T-helper 22 cell (primary cell): ENCODE measurements at places on chromosomes 16 and 17.

DNA sequence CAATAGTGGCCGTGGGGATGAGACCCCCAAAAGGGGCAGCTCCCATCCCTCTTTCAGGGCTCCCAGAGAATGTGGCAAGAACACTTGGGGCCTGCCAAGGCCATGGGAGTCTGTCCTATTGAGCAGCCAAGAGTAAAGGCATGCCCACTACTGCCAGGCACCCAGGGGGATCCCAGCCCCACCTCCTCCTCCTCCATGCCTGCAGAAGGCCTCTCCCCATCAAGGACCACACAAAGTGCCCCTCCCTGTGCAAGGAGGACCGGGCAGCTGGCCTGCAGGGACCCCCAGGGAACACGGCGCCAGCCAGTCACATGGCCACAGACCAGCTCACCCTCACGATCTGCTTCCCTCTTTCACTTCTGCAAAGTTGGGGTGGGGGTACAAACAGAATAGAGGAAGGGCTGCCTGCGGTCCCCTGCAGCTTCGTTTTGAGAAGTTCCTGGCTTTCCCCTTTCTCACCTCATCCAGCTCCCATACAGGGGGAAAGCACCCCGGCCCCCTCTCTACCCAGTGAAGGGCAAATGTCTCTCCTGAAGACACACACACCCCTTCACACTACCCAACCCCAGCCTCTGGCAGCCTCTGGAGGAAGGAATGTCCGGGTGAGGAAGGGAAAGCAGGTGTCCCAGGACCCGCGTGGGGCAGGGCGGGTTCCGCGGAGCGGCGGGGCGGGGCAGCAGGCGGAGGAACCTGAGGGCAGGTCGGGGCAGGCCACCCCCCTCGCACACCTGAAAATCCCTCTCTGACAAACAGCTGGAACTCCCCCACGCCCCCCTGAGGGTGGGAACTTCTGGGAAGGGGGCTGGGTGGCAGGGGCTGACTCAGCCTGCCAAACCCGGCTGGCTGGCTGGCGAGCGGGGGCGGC lies 2.0 kb downstream of the PPP1R9B start:
- DNase-seq = peak; percentile 82

DNA sequence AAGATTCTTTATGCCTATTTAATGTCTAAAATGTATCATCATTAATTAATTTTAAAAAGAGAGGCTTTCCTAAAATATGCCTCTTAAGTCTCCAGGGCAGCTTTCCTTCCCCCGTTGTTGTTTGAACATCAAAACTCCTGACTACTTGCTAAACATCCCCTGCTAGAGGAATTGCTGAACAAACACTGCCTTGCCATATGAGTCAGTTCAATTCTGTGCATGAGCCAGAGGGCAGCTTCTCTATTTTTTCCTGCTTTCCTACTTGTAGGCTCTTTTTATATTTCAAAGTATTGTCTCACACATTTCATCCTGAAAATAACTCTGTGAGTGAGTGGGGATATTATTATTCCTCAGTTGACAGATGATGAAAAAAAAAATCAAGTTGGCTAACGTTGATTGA lies 143.4 kb downstream of the HS3ST4 start:
- no peak for DNase-seq

- DNase-seq = no peak
Observed at GRCh38 chr16:3175157-3176093, 12.6 kb upstream of the OR1F1 start.

DNA sequence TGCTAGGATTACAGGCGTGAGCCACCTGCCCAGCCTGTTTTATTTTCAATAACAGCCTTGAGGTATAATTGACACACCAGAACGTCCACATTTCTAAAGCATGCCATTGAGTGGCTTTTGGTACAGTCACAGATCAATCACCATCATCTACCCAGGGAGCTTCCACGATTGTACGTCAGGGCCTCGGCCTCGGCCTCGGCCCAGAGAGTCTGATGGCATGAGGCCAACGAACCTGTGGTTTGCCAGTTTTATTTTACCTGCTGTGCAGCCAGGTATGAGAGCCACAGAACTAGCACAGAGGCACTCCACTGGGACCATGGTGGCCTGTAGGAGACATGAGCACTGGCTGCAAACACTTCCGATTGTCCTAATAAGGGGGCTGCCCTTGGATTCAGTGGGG lies 8.3 kb downstream of the UBALD1 start:
- DNase-seq = no peak

- DNase-seq = no peak
Observed at GRCh38 chr16:72530434-72530833, 358.5 kb upstream of the PMFBP1 start.

GRCh38 chr17:57035971-57036481 lies 49.0 kb upstream of the AKAP1 start:
- DNase-seq = no peak

DNA sequence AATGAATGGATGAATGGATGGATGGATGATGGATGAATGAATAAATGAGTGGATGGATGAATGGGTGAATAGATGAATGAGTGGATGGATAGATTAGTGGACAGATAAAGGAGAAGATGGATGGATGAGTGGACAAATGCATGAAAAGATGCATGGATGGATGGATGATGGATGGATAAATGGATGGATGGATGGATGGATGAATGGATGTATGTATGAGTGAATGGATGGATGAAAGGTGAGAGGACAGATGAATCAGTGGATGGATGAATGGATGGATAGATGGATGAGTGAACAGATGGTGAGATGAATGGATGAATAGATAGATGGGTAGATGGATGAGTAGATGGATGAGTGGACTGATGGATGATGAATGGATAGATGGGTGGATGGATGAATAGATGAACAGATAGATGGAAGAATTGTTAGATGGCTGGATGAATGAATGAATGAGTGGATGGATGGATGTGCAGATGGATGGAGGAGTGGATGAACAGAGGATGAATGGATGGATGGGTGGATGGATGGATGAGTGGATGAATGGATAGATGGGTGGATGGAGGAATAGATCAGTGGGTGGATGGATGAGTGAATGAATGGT lies 13.7 kb upstream of the KCNJ12 start:
- DNase-seq = no peak

- DNase-seq = no peak
Observed at GRCh38 chr17:48148029-48148770, 40.6 kb downstream of the SNX11 start.

GRCh38 chr16:77327717-77328116 lies 107.1 kb downstream of the ADAMTS18 start:
- DNase-seq = no peak

DNA sequence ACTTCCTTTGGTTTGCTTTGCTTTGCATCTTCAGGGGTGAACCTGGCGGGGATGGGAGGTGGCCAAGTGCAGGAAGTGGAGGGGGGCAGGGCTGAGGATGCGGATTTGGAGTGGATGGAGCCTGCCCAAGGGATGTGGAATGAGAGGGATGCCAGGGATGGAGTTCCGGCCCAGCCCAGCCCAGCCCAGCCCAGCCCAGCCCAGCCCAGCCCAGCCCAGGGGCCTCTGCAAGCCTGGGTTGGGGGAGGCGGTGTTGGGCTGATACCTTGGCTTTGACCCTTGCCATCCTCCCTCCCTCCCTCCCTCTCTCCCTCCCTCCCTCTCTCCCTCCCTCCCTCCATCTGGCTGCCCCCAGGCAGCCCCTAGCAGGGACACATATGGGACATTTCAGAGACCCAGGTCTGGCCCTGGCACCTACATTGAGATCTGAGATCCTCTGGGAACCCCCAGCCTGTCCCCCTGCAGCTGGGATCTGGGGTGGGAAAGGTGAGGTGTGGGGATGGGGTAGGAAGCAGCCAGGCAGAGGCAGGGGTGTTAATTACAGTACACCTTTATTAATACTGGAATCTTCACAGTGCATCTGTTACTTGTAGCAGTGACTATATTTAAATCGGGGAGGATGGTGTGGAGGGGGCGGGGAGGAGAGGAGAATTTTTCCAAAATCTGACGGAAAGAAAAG lies 14.5 kb downstream of the IL34 start:
- DNase-seq = no peak

DNA sequence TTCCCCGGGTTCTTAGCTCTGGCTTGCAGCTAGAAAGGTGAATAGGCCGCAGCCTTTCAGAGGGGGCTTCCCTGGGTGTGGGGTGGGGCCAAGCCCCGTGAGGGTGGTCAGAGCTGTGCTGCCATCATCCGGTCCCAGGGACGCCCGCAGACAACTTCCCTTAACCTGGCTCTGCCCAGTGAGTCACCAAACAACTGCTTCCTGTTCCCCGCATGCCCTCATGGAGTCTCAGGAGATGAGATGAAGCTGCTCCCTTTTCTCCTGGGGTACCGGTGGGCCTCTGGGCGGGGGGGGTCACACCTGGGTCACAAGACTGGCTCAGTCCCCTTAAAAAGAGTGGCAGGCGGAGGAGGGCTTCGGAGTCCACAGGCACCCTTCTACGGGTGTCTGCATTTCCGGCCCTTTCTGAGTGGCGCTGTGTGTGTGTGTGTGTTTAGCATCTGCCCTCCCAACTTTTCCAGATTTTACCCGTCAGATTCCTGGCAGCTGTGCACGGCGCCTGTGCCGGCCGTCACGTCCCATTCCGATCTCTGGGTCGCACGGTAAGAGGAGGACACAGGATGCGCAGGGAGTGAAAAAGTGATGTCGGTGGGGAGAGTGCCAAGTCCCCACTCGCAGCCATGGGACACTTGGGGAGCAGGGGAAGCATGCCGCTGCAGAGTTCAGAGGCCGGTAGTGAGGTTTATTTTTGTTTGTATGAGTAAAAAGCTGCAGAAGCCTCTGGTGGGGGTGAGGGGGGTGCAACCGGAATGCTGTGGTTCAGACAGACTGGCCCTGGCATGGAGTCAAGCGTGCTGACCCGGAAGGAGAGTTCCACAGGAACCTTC lies 16.8 kb downstream of the HIC1 start:
- DNase-seq = no peak

DNA sequence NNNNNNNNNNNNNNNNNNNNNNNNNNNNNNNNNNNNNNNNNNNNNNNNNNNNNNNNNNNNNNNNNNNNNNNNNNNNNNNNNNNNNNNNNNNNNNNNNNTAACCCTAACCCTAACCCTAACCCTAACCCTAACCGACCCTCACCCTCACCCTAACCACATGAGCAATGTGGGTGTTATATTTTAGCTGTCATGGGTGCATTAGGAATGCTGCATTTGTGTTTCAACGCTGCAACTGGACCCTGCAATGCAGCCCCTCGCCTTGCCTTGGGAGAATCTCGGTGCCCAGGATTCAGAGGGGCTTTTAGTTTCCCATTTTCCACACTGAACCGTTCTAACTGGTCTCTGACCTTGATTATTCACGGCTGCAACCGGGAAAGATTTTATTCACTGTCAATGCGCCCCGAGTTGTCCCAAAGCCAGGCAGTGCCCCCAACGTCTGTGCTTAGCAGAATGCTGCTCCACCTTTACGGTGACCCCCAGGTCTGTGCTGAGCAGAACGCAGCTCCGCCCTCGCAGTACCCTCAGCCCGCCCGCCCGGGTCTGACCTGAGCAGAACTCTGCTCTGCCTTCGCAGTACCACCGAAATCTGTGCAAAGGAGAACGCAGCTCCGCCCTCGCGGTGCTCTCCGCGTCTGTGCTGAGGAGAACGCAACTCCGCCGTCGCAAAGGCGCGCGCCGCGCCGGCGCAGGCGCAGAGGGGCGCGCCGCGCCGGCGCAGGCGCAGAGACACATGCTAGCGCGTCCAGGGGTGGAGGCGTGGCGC lies 43.3 kb downstream of the POLR3K start:
- DNase-seq = no peak

GRCh38 chr16:23288726-23289512 lies 13.2 kb upstream of the SCNN1B start:
- DNase-seq = no peak

GRCh38 chr17:72602517-72603419 lies 481.9 kb downstream of the SOX9 start:
- no peak for DNase-seq

DNA sequence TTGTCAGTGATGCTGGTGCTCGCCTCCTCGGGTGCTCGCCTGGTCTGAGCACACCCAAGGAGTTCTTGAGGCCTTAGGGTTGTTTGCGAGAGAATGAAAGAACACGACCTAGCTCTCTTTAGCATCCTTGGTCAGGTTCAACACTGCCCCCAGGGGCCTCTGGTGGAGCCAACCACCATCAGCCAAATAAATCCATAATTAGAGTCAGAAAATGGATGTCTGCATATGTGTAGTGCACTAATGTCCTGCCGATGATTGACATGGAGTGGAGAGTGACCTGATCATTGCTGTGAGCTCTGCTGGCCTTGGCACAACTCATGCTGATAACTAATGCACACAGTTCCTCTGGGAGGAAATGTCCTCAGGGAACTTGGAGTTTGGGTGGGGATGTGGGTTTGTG lies 8.2 kb upstream of the STH start:
- DNase-seq = no peak

DNA sequence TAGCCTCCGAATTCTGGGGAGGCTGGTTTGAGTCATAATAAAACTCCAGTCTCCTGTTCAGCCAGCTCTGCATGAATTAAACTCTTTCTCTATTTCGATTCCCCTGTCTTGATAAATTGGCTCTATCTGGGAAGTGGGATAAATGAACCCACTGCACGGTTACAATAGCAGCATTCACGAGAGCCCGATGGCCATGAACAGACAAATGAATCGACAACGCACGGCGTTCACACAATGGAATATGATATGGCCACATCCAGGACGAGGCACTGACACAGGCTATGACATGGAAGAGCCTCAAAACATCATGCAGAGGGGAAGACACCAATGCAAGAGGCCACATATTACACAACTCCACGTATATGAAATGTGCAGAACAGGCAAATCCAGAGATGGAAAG lies 5.6 kb upstream of the CARD14 start:
- no peak for DNase-seq

GRCh38 chr17:44222112-44222869 lies 2.8 kb upstream of the UBTF start:
- peak; percentile 41 for DNase-seq

GRCh38 chr16:22233037-22233372 lies 26.9 kb downstream of the EEF2K start:
- DNase-seq = no peak

- DNase-seq = no peak
Observed at GRCh38 chr16:89498839-89499238, 8.5 kb upstream of the ANKRD11 start.

DNA sequence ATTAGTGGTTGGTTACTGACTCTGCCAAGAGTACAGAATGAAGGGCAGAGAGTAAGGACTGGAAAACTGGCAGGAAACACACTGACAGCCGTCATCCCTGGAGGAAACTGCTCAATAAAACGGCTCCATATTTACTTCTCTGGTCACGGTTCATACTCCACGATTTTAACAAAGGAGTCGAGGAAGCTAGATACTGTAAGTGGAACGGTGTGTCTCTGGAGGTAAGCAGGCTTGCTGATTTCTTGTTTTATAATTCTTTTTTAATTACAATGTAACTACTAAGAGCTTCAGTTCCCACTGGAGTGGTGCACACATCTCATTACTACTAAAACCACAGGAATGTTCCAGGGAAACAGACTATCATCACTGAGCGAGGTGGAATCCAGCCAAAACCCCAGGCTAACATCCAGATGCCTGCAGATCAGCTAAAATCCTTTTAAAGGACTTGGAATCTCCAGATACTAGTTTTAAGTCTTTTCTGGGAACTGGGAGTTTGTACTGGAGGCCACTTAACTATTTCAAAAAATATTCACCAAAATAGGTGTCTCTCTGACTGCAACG lies 17.8 kb downstream of the SERPINF1 start:
- DNase-seq = no peak
